Uterine smooth muscle cell (primary cell): ENCODE measurements at places on chromosomes 3 and 15. TPM values are rescaled to one million over a fixed set of nuclear protein-coding genes. Genes with fewer than 3 reads are reported as not detected.

CACNA2D2 gene
- under 0.01 TPM in 2 replicates for total RNA-seq

CLRN1 gene
- not detected in 2 replicates for total RNA-seq

MON1A gene
- 14.1 and 14.3 TPM in 2 replicates for total RNA-seq

SERP1 gene
- total RNA-seq = 215 and 276 TPM in 2 replicates

SLC51B gene
- total RNA-seq = 0.12 and 0.33 TPM in 2 replicates

LMOD3 gene
- total RNA-seq = not detected in 2 replicates

RETNLB gene
- not detected in 2 replicates for total RNA-seq

GHSR gene
- 0.12 TPM in 1 of 2 replicates, not detected in the other for total RNA-seq

MESP1 gene
- 0.44 and 1.1 TPM in 2 replicates for total RNA-seq

ROPN1B gene
- total RNA-seq = not detected in 2 replicates

TMEM158 gene
- 277 and 375 TPM in 2 replicates for total RNA-seq

CPA3 gene
- not detected in 2 replicates for total RNA-seq

HGD gene
- 0.33 TPM in 1 of 2 replicates, not detected in the other for total RNA-seq

KBTBD13 gene
- not detected in 2 replicates for total RNA-seq

POPDC2 gene
- 0.50 and 6.3 TPM in 2 replicates for total RNA-seq

ALDH1A3 gene
- total RNA-seq = 54.7 and 94.0 TPM in 2 replicates

CLDN16 gene
- 0.12 TPM in 1 of 2 replicates, not detected in the other for total RNA-seq

TFG gene
- 87.4 and 98.9 TPM in 2 replicates for total RNA-seq

SEMA3G gene
- under 0.01 TPM in 2 replicates for total RNA-seq

OIP5 gene
- 3.2 and 12.1 TPM in 2 replicates for total RNA-seq

NMNAT3 gene
- 0.33 and 2.4 TPM in 2 replicates for total RNA-seq

ANO10 gene
- 90.9 and 158 TPM in 2 replicates for total RNA-seq
